ENCODE measurements at places on chromosomes 3 and 15.
A peak's percentile ranks its signal among the peaks of the same experiment; 100 is the strongest.

DNA sequence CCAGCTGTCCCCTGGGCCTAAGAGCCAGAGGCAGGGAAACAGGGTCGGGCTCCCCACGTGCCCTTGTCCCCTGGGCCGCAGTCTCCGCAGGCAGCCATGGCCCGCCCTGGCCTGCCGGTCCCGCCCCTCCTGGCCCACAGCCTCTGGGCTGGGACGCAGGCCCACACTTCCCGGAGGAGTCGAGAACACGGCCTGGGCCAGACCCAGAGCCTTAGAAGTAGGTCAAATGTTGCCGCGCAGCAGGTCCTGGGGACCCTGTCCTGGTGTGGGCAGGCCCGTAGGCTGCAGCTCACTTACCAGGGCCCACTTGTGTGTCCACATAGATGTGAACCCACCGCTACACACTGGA is 4.3 kb upstream of the MYL3 start:
- DNase-seq, result no peak

DNA sequence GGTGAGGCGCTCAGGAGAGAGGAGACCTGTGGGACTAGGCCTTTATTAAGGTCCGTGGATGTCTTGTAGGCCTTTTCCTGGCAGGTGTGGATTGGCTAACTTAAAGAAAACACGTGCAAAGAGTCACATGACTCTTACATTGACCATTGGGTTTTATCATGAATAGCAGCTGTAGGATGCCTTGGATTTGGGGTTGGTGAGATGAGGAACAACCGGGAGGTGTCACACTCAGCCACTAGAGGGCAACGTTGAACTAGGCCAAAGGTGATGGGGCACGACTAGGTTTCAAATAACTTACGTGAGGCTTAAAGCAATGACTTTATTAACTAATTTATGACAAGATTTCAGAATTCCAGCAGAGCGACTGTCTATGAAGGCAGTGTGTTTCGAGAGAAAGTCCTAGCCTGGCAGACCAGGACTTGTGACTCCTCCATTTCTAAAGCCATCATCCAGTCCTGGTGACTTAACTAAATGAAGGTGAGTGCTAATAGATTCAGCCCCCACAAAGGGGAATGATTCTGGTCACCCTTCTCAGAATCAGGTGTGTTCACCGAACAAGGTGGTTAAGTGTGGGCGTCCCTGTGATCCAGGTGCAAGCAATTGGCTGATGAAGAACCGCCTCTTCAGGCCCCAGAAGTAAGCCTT is 345.6 kb downstream of the MCTP2 start:
- no peak for DNase-seq

DNA sequence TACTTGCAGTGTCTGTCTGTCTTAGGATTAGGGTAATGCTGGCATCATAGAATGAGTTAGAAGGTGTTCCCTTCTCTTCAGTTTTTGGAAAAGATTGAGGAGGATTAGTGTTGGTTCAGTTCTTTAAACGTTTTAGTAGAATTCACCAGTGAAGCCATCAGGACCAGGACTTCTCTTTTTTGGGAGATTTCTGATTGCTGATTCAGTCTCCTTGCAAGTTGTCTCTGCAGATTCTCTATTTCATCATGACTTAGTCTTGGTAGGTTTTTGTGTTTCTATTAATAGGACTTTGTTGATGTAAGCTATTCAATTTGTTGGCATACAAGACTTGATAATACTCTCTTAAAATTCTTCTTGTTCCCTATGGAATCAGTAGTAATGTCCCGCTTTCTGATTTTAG is 48.9 kb downstream of the STT3B start:
- DNase-seq, result no peak

GRCh38 chr15:81115054-81115939 is 18.8 kb upstream of the CFAP161 start:
- no peak for DNase-seq

DNA sequence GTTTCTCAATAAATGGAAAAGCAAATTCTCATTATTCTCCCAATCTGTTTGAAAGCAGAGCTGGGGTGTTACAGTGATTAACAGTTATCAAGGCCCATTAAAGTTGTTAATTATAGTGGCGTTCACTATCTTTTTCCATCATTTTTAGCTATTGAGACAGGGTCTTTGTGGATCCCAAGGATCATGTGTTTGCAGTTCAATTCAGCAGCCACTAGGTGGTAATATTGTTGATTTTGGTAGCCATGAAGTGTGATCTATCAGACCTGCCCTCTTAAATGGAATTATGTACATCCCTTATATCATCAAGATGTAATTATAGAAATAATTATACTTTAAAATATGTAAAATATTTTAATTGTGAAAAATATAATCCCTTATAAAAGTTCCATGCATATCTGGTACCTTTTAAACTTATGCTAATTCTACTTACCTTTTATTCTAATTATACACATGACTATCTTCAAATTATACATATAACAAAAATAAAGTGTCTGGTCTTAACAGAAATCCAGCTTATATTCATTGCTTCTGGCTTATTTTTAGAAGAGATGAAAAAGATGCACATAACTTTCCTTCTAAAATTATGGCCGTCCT is 126.4 kb downstream of the GREM1 start:
- no peak for DNase-seq

DNA sequence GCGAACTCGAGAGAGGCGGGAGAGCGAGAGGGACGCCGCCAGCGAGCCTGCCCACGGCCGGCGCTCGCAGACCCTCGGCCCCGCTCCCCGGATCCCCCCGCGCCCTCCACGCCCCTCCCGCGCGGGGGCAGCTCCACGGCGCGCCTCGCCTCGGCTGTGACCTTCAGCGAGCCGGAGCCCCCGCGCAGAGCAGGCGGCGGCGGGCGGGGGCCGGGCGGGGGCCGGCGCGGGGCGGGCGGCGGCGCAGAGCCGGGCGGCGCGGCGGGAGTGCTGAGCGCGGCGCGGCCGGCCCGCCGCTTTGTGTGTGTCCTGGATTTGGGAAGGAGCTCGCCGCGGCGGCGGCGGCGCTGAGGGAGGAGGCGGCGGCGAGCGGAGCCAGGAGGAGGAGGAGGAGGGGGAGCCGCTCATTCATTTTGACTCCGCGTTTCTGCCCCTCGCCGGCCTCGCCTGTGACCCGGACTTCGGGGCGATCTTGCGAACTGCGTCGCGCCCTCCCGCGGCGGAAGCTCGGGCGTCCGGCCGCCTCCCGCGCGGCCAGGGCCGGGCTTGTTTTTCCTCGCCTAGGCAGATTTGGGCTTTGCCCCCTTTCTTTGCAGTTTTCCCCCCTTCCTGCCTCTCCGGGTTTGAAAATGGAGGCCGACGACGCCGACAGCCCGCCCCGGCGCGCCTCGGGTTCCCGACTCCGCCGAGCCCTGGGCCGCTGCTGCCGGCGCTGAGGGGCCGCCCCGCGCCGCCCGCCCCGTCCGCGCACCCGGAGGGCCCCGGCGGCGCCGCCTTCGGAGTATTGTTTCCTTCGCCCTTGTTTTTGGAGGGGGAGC is 524 bp downstream of the IGF1R start:
- peak; percentile 26 for DNase-seq

- no peak for DNase-seq
Observed at GRCh38 chr3:36695769-36696137, 68.6 kb downstream of the DCLK3 start.

Measured in activated gamma-delta T cell (primary cell).